Regular cardiac myocyte (primary cell): ENCODE measurements at places on chromosomes 16 and 17. TPM values are rescaled to one million over a fixed set of nuclear protein-coding genes. Genes with fewer than 3 reads are reported as not detected.

SLC38A8 gene
- total RNA-seq, result not detected in 2 replicates

DRC7 gene
- total RNA-seq, result 0.38 TPM in 1 of 2 replicates, not detected in the other

JPT1 gene
- total RNA-seq, result 60.3 and 215 TPM in 2 replicates

DNAH17 gene
- total RNA-seq, result 0.28 TPM in 1 of 2 replicates, not detected in the other

RHBDF2 gene
- 3.1 and 8.2 TPM in 2 replicates for total RNA-seq

CCDC200 gene
- total RNA-seq, result not detected in 2 replicates

CDH8 gene
- 3.4 and 4.6 TPM in 2 replicates for total RNA-seq

SLX4 gene
- total RNA-seq, result 2.8 and 6.3 TPM in 2 replicates

CARD14 gene
- under 0.01 TPM in 1 of 2 replicates, not detected in the other for total RNA-seq

ARHGDIG gene
- total RNA-seq, result 0.85 TPM in 1 of 2 replicates, not detected in the other

HNF1B gene
- total RNA-seq, result under 0.01 and 0.19 TPM in 2 replicates

CAMKK1 gene
- total RNA-seq, result 2.5 and 4.8 TPM in 2 replicates

MPP2 gene
- total RNA-seq, result 2.9 and 4.5 TPM in 2 replicates

LITAFD gene
- total RNA-seq, result not detected in 2 replicates

TNP2 gene
- total RNA-seq, result not detected in 2 replicates

BCL6B gene
- 0.19 and 0.56 TPM in 2 replicates for total RNA-seq

AANAT gene
- not detected in 2 replicates for total RNA-seq

FBXW10B gene
- total RNA-seq, result under 0.01 TPM in 2 replicates

TNFSF13 gene
- 0.38 and 1.1 TPM in 2 replicates for total RNA-seq

PLA2G10 gene
- not detected in 2 replicates for total RNA-seq

AGRP gene
- not detected in 2 replicates for total RNA-seq

WSCD1 gene
- 0.85 and 3.3 TPM in 2 replicates for total RNA-seq

BAIAP3 gene
- total RNA-seq, result 0.38 and 0.56 TPM in 2 replicates

CRYM gene
- 0.28 TPM in 1 of 2 replicates, not detected in the other for total RNA-seq

HSD11B2 gene
- total RNA-seq, result not detected in 2 replicates

NPW gene
- total RNA-seq, result 0.28 and 0.58 TPM in 2 replicates

CDC6 gene
- 3.7 and 48.1 TPM in 2 replicates for total RNA-seq

MPP3 gene
- 9.2 and 11.6 TPM in 2 replicates for total RNA-seq

ARHGAP44 gene
- total RNA-seq, result 2.7 and 4.8 TPM in 2 replicates

SLC47A2 gene
- total RNA-seq, result not detected in 2 replicates

NEUROD2 gene
- not detected in 2 replicates for total RNA-seq

CDRT15L2 gene
- not detected in 2 replicates for total RNA-seq

CIBAR2 gene
- total RNA-seq, result not detected in 2 replicates

C17orf50 gene
- total RNA-seq, result not detected in 2 replicates

GAS2L2 gene
- 0.28 TPM in 1 of 2 replicates, not detected in the other for total RNA-seq

KCTD19 gene
- under 0.01 TPM in 1 of 2 replicates, not detected in the other for total RNA-seq

LRRC46 gene
- 0.19 TPM in 1 of 2 replicates, not detected in the other for total RNA-seq

HOXB3 gene
- 0.85 and 3.5 TPM in 2 replicates for total RNA-seq

AOC3 gene
- under 0.01 and 2.0 TPM in 2 replicates for total RNA-seq

HSPB9 gene
- total RNA-seq, result not detected in 2 replicates

RBL2 gene
- total RNA-seq, result 29.7 and 61.2 TPM in 2 replicates

OR2C1 gene
- under 0.01 and 0.19 TPM in 2 replicates for total RNA-seq

ATP2A1 gene
- total RNA-seq, result under 0.01 and 0.28 TPM in 2 replicates

ENO3 gene
- 3.4 and 3.5 TPM in 2 replicates for total RNA-seq

KRTAP1-5 gene
- total RNA-seq, result 1.9 and 5.1 TPM in 2 replicates

ANKRD40CL gene
- 0.28 TPM in 1 of 2 replicates, not detected in the other for total RNA-seq

CTRB1 gene
- total RNA-seq, result not detected in 2 replicates

PRAC2 gene
- total RNA-seq, result not detected in 2 replicates

FOXN1 gene
- not detected in 2 replicates for total RNA-seq

PABPN1L gene
- total RNA-seq, result not detected in 2 replicates

LLGL2 gene
- total RNA-seq, result 0.56 and 0.58 TPM in 2 replicates

GAS7 gene
- total RNA-seq, result 0.38 and 0.85 TPM in 2 replicates

MRC2 gene
- 146 and 230 TPM in 2 replicates for total RNA-seq

MMP28 gene
- 0.28 and 0.38 TPM in 2 replicates for total RNA-seq

ALOX12 gene
- total RNA-seq, result not detected in 2 replicates

PDIA2 gene
- 1.4 TPM in 1 of 2 replicates, not detected in the other for total RNA-seq

HIGD1B gene
- total RNA-seq, result not detected in 2 replicates

KRT13 gene
- total RNA-seq, result 0.58 TPM in 1 of 2 replicates, not detected in the other
